ENCODE measurements at places on chromosomes 4 and X.
A peak's percentile ranks its signal among the peaks of the same experiment; 100 is the strongest.

GRCh38 chr4:173860094-173860493, 330.1 kb upstream of the HAND2 start:
- no peak for DNase-seq

GRCh38 chr4:5050520-5051277, 581 bp upstream of the STK32B start:
- peak; percentile 45 for DNase-seq

GRCh38 chr4:113292371-113293042, 243.1 kb downstream of the ANK2 start:
- no peak for DNase-seq

- no peak for DNase-seq
These were observed 456.8 kb downstream of the TRIML1 start for GRCh38 chr4:188596021-188596420.

DNA sequence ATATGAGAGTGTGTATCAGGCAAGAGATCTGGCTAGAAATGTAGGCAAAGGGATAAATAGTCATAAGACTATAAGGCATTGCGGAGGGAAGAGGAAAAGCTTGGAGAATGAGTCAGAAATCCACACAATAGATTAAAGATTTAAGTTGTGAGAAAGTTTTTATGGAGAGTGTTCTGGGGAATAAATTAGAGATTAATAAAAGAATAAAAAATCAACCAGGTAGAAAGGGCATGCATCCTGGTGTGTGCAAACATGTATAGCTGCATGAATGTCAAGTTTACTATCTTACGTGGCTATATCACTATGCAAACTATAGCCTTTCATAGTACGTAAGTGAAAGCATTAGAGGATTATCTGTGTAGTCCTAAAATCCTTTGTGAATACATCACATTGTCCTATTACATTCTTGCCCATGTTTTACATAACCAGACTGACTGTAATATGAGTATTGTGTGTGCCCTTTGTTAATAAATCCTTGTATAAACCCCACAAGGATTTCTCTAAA, 36.9 kb downstream of the SNCA start:
- DNase-seq: no peak
